Stimulated activated CD4-positive, alpha-beta T cell treated with anti-CD3 and anti-CD28 coated beads, Interleukin-15, amount 100 ng/mL, for 1 hour (primary cell): ENCODE measurements at places on chromosomes 5 and 9.

DNA sequence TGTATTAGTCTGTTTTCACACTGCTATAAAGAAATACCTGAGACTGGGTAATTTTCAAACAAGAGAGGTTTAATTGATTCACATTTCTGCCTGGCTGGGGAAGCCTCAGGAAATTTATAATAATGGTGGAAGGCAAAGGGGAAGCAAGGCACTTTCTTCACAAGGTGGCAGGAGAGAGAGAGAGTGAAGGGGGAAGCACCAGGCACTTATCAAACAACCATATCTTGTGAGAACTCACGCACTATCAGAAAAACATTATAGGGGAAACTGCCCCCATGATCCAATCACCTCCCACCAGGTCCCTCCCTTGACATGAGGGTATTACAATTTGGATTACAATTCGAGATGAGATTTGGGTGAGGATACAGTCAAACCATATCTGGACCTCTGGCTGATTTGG, 34.7 kb downstream of the ADRB2 start:
- no peak for DNase-seq

DNA sequence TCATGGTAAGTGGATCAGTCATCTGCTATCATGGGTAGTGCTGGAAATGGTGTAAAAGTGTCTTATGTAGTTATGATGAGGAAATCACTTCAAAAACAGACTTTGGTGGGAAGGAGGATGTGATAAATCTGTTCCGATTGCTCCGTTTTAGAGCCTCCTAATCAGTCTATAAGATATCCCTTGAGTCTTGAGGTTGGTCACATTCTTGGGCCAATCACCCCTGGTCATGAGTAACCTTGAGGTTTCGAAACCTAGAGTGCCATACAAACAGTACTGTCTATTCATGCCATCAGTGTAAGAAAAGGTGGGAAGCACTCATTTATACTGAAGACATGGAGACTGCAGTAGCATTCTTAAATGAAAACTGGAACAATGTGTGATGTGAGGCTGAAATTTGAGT, 45.8 kb downstream of the LRRTM2 start:
- DNase-seq = no peak

- DNase-seq = no peak
Measured at GRCh38 chr5:168974082-168974481, 326.9 kb downstream of the SLIT3 start.

GRCh38 chr5:145991044-145991575, 54.7 kb downstream of the SH3RF2 start:
- DNase-seq = no peak

DNA sequence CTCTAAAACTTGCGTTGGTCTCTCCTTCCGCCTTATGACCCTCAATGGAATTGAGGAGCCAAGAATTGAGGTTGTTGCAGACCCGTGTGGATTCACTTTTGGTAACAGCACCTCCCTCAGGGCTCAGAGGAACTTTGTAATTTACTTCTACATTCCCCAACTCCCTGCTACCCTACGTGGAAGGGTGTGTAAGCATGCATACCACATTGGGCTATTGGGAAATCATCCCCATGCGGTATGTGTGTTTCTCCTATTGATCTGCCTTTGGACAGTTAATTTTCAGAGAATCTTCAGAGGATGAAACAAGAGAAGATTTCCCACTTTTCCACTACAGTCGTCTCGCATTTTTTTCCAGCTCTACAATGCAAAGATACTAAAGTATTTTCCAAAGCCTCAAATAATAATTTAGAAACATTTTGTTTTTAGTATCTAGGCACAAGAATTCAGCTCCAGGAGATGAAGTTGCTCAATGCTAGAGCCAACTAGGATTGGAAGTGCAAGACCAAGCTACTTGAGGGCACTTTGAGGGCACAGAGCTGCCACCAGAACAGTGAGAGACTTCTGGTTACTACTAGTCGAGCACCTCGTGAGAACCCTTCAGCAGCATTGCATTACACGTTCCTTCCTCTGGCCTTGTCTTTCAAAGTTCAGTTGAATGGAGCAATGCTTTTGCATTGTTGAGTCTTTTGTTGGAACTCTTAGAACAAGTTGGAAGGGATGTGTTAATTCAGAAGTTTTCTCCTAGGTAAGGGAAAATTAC, 3.4 kb downstream of the C1QTNF3 start:
- no peak for DNase-seq

- no peak for DNase-seq
Measured at GRCh38 chr5:35050541-35051126, 2.9 kb upstream of the AGXT2 start.

GRCh38 chr9:99544526-99544925, 277.2 kb upstream of the NR4A3 start:
- DNase-seq = no peak

GRCh38 chr9:78122631-78123030, 91.0 kb upstream of the GNAQ start:
- DNase-seq = no peak

DNA sequence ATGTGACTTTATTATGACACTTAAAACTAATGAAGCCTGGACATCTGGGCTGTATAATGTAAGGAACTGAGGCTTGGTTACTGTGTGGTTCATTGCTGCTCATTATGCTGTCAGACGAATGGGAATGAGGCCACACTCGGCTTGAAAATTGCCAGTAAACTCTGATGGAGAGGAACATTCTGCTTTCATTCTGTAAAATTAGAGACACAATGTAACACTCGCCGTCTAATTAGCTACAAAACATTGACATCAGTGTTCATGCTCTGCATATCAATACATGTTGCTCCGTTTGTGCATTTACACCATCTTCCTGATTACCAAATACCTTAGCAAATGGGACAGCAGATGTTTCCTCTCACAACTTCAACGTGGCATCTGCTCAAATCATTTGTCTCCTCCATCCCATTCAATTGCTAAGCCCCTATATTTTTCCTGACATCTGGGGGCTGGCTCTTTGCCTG, 133.0 kb downstream of the SLC28A3 start:
- no peak for DNase-seq

DNA sequence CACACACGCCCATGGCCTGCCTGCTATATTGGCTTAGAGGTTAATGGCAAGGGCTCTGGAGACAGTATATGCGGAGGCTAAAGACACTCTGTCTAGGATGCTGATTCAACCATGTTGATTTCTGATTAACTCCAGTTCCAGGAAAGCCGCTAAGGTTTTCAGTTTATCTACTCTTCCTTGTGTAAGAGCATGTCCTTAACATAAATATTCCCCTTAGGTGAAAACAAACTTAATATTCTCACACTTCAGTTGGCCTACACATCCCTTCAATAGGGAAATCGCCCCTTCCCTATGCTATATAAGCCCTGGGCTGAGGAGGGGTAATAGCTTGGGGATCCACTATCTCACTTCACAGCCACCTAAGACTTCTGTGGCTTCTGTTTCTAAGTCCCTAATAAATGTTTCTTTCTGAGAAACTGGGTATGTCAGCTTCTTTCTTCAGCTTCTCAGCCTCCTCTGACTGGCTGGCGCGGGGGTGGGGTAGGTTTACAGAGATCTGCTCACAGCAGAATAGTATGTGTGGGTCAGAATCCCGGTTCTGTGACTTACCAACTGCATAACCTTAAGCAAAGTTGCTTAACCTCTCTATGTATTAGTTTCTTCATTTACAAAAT, 4.3 kb upstream of the GPX3 start:
- no peak for DNase-seq

DNA sequence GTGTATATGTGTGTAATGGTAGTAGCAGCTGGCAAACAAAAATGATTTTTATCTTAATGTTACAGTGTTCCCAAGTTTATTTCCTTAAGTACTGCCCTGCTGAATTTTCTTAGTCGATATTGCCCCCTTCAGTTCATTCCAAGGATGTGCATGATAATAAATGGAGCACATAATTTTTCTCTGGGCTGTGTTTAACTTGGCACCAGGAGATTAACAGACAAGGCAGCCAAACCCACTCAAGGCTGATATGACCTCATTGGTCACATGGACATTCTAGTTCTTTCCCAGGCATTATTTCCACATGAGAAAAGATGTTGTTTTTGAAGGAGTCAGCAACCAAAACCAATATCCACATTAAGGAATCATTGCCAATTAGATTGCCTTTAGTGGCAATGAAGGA, 61.8 kb downstream of the COX7C start:
- DNase-seq = no peak

- no peak for DNase-seq
Measured at GRCh38 chr9:8762479-8763085, 963.0 kb upstream of the DMAC1 start.

- no peak for DNase-seq
Measured at GRCh38 chr5:158811350-158811749, 288.4 kb downstream of the EBF1 start.

- no peak for DNase-seq
Measured at GRCh38 chr5:20114526-20114925, 126.5 kb upstream of the CDH18 start.

DNA sequence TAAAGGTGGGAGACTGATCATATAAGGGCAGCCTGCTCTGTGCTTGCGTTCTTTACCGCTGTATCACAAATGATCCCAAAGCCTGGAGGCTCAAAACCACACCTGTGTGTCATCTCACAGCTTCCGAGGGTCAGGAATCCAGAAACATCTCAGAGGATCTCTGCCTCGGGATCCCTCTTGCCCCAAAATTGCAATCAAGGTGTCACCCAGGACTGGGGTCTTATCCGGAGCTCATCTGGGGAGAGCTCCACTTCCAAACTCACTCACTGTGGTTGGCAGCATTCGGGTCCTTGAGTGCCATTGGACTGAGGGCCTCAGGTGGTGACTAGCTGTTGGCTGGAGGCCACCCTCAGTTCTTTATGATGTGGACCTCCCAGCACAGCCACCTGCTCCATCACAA, 26.7 kb upstream of the FCN2 start:
- DNase-seq = no peak

GRCh38 chr9:127878001-127878651, 651 bp upstream of the AK1 start:
- no peak for DNase-seq

DNA sequence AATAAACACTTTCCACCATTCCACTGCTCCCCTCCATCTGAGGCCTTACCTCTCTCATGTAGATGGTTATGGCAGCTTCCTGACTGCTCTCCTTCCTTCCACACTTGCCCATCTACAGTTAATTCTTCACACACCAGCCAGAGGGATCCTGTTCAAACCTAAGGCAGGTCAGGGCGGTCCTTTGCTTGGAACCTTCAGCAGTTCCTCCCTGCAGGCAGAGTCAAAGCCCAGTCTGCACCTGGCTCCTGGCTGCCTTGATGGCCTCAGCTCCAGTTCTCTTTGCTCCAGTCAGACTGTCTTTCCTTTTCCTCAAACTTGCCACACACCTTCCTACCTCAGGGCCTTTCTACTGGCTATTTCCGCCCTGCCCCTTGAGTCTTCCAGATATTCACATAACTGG, 30.2 kb upstream of the NR3C1 start:
- DNase-seq = no peak

DNA sequence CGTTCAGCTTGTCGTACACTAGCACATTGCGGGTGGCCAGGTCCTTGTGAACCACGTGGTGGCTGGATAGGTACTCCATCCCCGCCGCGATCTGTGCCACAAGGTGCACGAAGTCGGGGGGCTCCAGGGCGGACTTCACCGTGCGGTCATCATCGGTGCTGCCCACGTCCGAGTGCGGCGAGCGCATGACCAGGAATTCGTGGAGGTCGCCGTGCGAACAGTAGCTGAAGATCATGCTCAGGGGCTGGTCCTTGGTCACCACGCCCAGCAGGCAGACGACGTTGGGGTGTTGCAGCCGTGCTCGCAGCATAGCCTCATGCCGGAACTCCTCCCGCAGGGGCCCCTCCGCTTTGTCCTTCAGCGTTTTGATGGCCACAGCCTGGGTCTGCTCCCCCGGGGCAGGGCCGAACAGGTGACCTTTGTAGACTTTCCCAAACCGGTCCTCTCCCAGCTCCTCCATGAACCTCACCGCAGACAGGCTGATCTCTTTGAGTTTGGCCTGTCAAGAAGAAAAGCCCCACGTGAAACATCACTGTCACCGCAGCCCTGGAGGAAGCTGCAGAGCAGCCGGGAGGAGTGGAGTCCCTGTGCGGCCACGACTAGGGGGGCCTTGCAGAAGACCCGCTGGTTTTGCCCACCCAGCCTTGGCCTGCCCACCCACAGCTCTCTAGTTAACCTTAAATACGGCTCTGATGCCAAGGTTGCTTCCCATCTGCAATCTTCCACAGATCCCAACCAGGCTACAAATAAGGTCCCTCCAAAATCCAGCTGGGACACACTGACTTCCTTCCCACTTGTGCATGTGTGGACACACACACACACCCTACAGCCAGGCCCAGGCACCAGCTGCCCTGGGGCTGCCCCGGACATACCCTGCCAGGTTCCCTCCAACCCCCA, 225.2 kb downstream of the ROR2 start:
- DNase-seq = no peak

DNA sequence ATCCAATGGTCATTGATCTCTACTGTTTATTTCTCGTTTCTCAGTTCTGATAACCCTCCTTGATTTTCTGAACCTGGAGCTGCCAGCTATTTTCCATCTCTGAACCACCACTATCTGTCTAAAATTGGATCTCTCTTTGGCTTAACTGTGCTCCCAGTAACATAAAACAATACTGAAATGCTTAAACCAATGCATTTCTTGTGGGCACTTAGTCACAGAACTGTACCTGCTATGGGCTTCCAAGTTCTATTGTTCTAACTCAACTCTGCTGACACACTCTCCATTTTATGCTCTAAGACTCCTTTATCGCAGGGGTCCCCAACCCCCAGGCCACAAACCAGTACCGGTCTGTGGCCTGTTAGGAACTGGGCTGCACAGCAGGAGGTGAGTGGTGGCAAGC, 120.6 kb downstream of the LHFPL2 start:
- DNase-seq = no peak

DNA sequence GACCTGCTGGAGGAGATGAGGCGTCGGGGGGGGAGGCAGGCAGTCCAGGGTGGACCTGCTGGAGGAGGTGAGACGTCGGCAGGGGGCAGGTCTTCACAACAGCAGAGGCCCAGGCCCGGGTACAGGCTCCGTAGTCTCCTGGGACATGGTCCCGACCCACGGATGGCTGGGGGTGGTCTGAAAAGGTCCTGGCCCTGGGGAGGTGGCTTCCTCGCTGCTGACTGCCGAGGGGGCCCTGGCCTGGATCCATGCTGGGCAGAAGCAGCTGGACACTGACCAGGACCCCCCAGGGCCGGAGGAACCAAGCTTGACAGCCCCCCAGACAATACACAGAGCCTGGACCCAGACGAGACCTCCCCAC, 8.5 kb downstream of the EGFL7 start:
- DNase-seq = no peak

- no peak for DNase-seq
Measured at GRCh38 chr9:22116758-22117157, 107.7 kb upstream of the CDKN2B start.

DNA sequence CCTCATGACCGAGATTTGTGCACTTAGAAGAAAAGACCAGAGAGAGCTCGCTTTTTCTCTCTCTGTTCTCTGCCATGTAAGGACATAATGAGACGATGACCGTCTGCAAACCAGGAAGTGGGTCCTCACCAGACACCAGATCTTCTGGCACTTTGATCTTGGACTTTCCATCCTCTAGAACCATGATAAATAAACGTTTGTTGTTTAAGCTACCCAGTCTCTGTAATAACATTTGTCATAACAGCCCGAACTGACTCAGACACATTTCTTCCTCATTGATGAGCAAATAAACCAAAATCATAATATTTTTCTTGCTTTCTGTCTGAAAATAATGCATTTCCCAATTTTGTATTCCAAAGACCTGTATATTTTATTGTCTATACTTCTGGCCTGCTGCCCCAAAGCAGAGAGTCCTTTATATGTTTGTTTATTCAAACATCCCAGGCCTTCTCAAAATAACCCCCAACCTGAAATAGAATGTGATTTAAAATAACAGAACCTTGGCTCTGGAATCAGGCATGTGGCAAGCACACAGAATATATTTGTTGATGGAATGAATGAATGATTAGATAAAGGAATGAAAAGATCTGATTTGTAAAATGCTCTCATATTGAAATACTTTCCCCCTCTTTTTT, 396.5 kb downstream of the ADGRV1 start:
- DNase-seq = no peak
